ENCODE measurements at places on chromosomes 4 and X. TPM values are rescaled to one million over a fixed set of nuclear protein-coding genes. Genes with fewer than 3 reads are reported as not detected.

DNA sequence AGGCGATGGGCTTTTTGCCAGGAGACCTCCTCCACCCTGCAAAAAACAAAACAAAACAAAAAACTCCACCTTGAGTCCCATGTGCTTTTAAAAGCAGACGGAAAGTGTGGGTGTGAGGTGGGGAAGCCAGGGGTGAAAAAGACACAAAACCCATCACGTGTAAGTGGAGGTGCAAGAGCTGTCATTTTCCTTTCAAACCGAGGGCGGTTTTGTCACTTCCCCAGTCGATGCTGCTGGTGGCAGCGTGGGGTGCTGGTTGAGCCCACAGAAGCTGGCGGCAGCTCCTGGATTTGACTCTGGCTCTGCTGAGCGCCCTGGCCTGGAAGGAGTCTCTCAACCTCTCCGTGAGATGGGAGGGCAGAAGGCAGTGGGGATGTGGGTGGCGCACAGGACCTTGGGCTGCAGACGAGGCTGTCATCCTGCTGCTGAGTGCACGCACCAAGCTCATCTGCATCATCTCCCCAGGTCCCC, 110.0 kb downstream of the PSAPL1 start:
- H3K36me3 ChIP-seq: no peaks in the 10 kb centered on the region
- H3K27me3 ChIP-seq: peaks cover 1% of the 10 kb centered on the region
- no peak overlapping the region for H3K4me3 ChIP-seq
- DNase-seq: no peak
- H3K4me1 ChIP-seq: no peaks in the 10 kb centered on the region

The CYTL1 gene
- not detected for total RNA-seq

The PIR gene
- 6.2 TPM for total RNA-seq

The NKRF gene
- 17.0 TPM for total RNA-seq

DNA sequence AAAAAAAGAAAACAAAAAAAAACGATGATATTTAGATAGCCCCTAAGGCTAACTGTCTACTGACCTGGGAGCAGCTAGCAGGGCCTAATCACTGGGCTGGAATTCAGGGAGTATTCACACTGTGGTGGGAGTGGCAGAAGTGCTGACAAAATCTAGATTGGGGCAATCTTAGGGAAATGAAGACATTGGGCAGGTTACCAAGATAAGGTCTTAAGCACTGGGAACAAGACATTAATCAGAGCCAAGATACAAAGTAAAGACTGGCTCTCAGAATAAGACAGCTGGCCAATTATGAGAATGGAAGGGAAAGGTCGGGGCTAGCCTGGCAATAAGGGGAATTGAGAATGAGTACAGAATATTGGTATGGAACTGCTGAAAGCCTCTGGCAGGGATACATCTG, 100.2 kb upstream of the GRIA3 start:
- H3K36me3 ChIP-seq: no peaks in the 10 kb centered on the region
- H3K4me1 ChIP-seq: no peaks in the 10 kb centered on the region
- no peak overlapping the region for H3K4me3 ChIP-seq
- no peaks in the 10 kb centered on the region for H3K27me3 ChIP-seq

- no peak for DNase-seq
- peaks cover 2% of the 10 kb centered on the region for H3K36me3 ChIP-seq
- H3K27me3 ChIP-seq: no peaks in the 10 kb centered on the region
- no peak overlapping the region for H3K4me3 ChIP-seq
- H3K27ac ChIP-seq: no peak overlapping the region
- peaks cover 72% of the 10 kb centered on the region for H3K4me1 ChIP-seq
These were observed 25.1 kb downstream of the NIPAL1 start for GRCh38 chr4:48041535-48042137.

The KLF8 gene
- total RNA-seq: 1.0 TPM
